Renal cortex interstitium (tissue), 15 donors: ENCODE measurements at places on chromosomes 12 and 14. TPM values are rescaled to one million over a fixed set of nuclear protein-coding genes. Genes with fewer than 3 reads are reported as not detected.

Gene GPR132
- 0.26 TPM for polyA plus RNA-seq

Gene KRT79
- polyA plus RNA-seq, result not detected

Gene PGF
- 8.2 TPM for polyA plus RNA-seq

Gene OTUB2
- 4.2 TPM for polyA plus RNA-seq

Gene NOXRED1
- polyA plus RNA-seq, result 3.5 TPM

Gene TAS2R8
- not detected for polyA plus RNA-seq

Gene TEX52
- polyA plus RNA-seq, result 0.70 TPM

Gene CMA1
- 0.32 TPM for polyA plus RNA-seq

Gene RPL10L
- 0.22 TPM for polyA plus RNA-seq

Gene USP44
- polyA plus RNA-seq, result 1.8 TPM

Gene IAPP
- polyA plus RNA-seq, result not detected

Gene KRT82
- not detected for polyA plus RNA-seq
